Umbilical cord (tissue), 2 donors: ENCODE measurements at places on chromosomes 2 and 18. TPM values are rescaled to one million over a fixed set of nuclear protein-coding genes. Genes with fewer than 3 reads are reported as not detected.

RAX gene
- total RNA-seq = 3.4 TPM

TUBA3E gene
- total RNA-seq = not detected

DUSP28 gene
- 2.2 TPM for total RNA-seq

LIMS2 gene
- total RNA-seq = 30.6 TPM

RGPD4 gene
- 2.2 TPM for total RNA-seq

SIX3 gene
- total RNA-seq = not detected

HOXD3 gene
- total RNA-seq = not detected

ANTXR1 gene
- total RNA-seq = 137 TPM

YIPF4 gene
- 51.5 TPM for total RNA-seq

MATN3 gene
- total RNA-seq = 4.1 TPM

CYP1B1 gene
- 24.8 TPM for total RNA-seq

REG1A gene
- not detected for total RNA-seq

MOCOS gene
- total RNA-seq = 7.0 TPM

ST8SIA3 gene
- 1.2 TPM for total RNA-seq

TTN gene
- 14.0 TPM for total RNA-seq

ZNF396 gene
- total RNA-seq = 13.2 TPM

B4GALT6 gene
- 3.9 TPM for total RNA-seq

NCKAP1 gene
- total RNA-seq = 202 TPM

COL5A2 gene
- total RNA-seq = 2,163 TPM

MAP4K4 gene
- 79.7 TPM for total RNA-seq

TACR1 gene
- total RNA-seq = 8.2 TPM

GREB1 gene
- total RNA-seq = 11.1 TPM

BOLL gene
- 5.5 TPM for total RNA-seq

RRM2 gene
- 4.3 TPM for total RNA-seq

EML6 gene
- 3.4 TPM for total RNA-seq

SERPINB5 gene
- total RNA-seq = 49.4 TPM

RND3 gene
- total RNA-seq = 222 TPM

G6PC2 gene
- total RNA-seq = 0.24 TPM

XPO1 gene
- 254 TPM for total RNA-seq

PAIP2B gene
- total RNA-seq = 6.3 TPM

EPHA4 gene
- total RNA-seq = 15.2 TPM

TDRD15 gene
- 5.3 TPM for total RNA-seq

C2orf49 gene
- 23.8 TPM for total RNA-seq

IL36G gene
- total RNA-seq = not detected

IL18R1 gene
- total RNA-seq = 6.7 TPM

B3GNT7 gene
- total RNA-seq = 3.9 TPM

CPO gene
- total RNA-seq = not detected

NBEAL1 gene
- 78.0 TPM for total RNA-seq

VWC2L gene
- 4.3 TPM for total RNA-seq

UGGT1 gene
- 28.6 TPM for total RNA-seq

NYAP2 gene
- 0.96 TPM for total RNA-seq

MROH2A gene
- total RNA-seq = not detected

RIT2 gene
- not detected for total RNA-seq

LYPD6 gene
- total RNA-seq = 22.4 TPM

ALKAL2 gene
- total RNA-seq = not detected

LIPG gene
- 6.7 TPM for total RNA-seq

REG3A gene
- total RNA-seq = 3.6 TPM

C2orf66 gene
- total RNA-seq = 0.48 TPM

ALPI gene
- total RNA-seq = 2.9 TPM

LYG2 gene
- not detected for total RNA-seq
